ENCODE measurements at places on chromosomes 4 and X. TPM values are rescaled to one million over a fixed set of nuclear protein-coding genes. Genes with fewer than 3 reads are reported as not detected.

DNA sequence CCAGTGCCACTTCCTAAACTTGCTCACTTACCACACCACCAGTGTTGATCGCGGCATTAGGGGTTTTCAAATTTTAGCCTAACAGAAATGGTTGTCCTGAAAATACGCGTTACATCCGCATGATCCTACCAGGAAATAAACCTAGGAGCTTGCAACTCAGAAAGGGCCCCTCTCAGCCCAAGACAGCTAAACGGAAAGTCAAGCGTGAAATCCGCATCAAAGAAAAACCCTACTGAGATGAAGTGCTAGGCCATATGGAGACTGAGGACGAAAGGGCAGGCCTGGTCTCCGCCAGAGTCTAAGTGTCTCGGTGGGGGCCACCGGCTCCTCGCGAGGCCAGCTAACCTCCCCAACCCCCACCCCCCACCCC lies 626 bp downstream of the YTHDC1 start:
- H3K27ac ChIP-seq: peak overlapping the region; percentile 100
- no peak for DNase-seq
- peaks cover 15% of the 10 kb centered on the region for H3K27me3 ChIP-seq
- H3K36me3 ChIP-seq: peaks cover 10% of the 10 kb centered on the region

KIF4A gene
- 7.6 TPM for total RNA-seq

ARX gene
- total RNA-seq: not detected

- peaks cover 10% of the 10 kb centered on the region for H3K4me1 ChIP-seq
- no peaks in the 10 kb centered on the region for H3K36me3 ChIP-seq
Measured at GRCh38 chrX:71668248-71668595, 876 bp downstream of the LOC101059915 start.

- H3K4me3 ChIP-seq: no peak overlapping the region
- H3K27ac ChIP-seq: no peak overlapping the region
- H3K27me3 ChIP-seq: peaks cover 6% of the 10 kb centered on the region
- H3K36me3 ChIP-seq: peaks cover 3% of the 10 kb centered on the region
- H3K4me1 ChIP-seq: no peaks in the 10 kb centered on the region
- DNase-seq: no peak
Measured at GRCh38 chrX:1316527-1316926, 20.1 kb upstream of the IL3RA start.

TCP11X2 gene
- 2.0 TPM for total RNA-seq

FGFBP1 gene
- total RNA-seq: not detected

DNA sequence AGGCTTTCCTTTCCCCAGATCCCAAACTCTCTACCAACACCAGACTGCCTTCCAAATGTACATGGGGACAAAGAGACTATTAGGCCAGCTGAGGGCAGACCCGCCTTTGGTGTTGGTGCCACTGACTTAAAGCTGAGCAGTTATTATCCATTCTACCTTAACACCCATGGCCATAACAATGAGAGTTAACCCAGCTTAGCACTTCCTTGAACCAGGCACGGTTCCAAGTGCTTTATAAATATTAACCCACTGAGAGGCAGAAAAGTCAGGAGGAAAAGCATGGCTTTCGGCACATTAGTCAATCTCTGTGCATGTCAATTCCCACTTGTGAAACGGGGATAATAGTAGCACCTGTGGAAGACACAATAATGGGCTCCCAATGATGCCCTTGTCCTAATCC lies 243.1 kb upstream of the ANXA3 start:
- H3K4me1 ChIP-seq: no peaks in the 10 kb centered on the region
- peaks cover 23% of the 10 kb centered on the region for H3K36me3 ChIP-seq
- DNase-seq: no peak
- no peak overlapping the region for H3K27ac ChIP-seq

RAB39B gene
- total RNA-seq: 1.3 TPM

CCDC158 gene
- not detected for total RNA-seq

TCEAL7 gene
- 23.7 TPM for total RNA-seq

CFAP99 gene
- total RNA-seq: not detected

H2BW2 gene
- not detected for total RNA-seq

- no peak overlapping the region for H3K27ac ChIP-seq
- DNase-seq: no peak
- H3K27me3 ChIP-seq: peaks cover 4% of the 10 kb centered on the region
- H3K4me1 ChIP-seq: peaks cover 19% of the 10 kb centered on the region
- peaks cover 7% of the 10 kb centered on the region for H3K36me3 ChIP-seq
Measured at GRCh38 chr4:151198748-151199147, 78.2 kb upstream of the PRSS48 start.

- no peaks in the 10 kb centered on the region for H3K36me3 ChIP-seq
- H3K4me3 ChIP-seq: no peak overlapping the region
- no peaks in the 10 kb centered on the region for H3K27me3 ChIP-seq
Measured at GRCh38 chrX:54407266-54407665, 32.9 kb upstream of the TSR2 start.

SHROOM3 gene
- total RNA-seq: 7.9 TPM

- no peak overlapping the region for H3K4me3 ChIP-seq
- no peak overlapping the region for H3K27ac ChIP-seq
- H3K36me3 ChIP-seq: no peaks in the 10 kb centered on the region
- no peaks in the 10 kb centered on the region for H3K27me3 ChIP-seq
- H3K4me1 ChIP-seq: peaks cover 6% of the 10 kb centered on the region
Measured at GRCh38 chrX:107857837-107858236, 32.2 kb downstream of the MID2 start.

CYSLTR1 gene
- 0.13 TPM for total RNA-seq

DNA sequence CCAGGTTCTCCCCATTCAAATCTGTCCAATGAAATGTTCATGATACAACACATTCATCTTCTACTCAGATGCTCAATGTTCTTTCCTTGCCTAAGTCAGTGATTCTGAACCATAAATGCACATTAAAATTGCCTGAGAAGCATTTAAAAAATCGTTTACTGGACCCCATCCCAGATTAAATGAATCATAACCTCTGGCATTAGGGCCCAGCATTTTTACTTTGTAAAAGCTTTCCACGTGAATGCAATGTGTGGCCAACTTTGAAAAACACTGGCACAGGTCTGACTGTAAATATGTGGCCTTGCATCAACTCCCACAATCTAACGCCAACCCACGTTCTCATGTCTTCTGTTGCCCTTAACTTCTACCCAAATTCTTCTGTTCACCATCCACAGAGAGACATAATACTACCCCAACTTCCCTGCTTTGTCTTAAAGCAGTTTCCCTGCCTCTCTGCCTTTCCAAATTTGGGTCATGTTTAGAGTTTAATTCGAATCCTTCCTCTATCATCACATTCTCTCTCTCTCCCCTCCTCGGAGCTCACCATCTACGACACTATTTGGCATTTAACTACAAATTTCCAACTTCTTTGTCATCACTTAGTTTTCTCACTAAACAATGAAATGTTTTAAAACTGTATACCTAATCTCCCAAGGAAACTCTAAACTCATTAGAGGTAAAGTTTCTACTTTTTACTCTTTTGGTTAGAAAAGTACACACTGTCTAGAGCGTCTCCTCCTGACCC lies 78.7 kb downstream of the PRKG2 start:
- H3K4me3 ChIP-seq: no peak overlapping the region
- H3K36me3 ChIP-seq: no peaks in the 10 kb centered on the region
- no peak for DNase-seq

GRCh38 chrX:19682712-19683331 lies 167.5 kb upstream of the MAP3K15 start:
- H3K36me3 ChIP-seq: peaks cover 5% of the 10 kb centered on the region
- H3K27ac ChIP-seq: peak overlapping the region; percentile 89
- peaks cover 4% of the 10 kb centered on the region for H3K27me3 ChIP-seq
- H3K4me1 ChIP-seq: peaks cover 17% of the 10 kb centered on the region

PRRG1 gene
- total RNA-seq: 16.5 TPM
